GF-D8 (cell line): ENCODE measurements at places on chromosomes 2 and 18.

GRCh38 chr2:175597286-175597685 is 404.8 kb downstream of the LNPK start:
- no peak for DNase-seq

DNA sequence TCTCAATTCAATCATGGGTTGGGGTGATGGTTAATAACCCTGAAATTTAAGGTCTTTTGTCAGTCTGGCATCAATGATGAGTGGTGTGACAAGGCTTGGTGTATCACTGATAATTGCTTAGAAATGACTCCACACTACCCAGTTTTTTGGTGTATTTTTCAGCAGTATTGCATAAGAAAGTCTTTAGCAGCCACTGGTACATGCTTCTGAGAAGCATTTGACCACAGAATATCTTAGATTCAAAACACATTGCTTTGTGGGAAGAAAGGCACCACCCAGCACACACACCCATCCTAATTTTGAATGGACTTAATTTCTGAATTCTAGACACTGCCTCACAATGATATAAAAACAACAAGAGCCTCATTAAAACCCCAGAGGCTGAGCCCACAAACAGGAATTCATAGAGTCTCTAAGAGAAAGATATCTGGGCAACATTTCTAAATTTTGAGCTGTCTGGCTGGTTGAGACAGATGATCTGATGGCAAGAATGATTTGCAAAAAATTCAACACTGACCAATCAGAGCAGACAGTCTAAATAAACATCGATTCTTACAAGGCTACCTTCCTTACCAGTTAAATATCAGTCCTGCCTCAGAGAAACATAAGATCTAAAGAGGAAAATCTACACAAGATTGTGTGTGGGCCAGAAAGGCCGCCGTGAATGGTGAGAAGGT is 114.7 kb upstream of the CYP1B1 start:
- no peak for DNase-seq

- no peak for DNase-seq
These were observed 157.0 kb upstream of the AQP4 start for GRCh38 chr18:27022477-27022876.

- no peak for DNase-seq
These were observed 178.5 kb upstream of the TRIB2 start for GRCh38 chr2:12538138-12538694.
